ENCODE measurements at places on chromosomes 11 and 22. TPM values are rescaled to one million over a fixed set of nuclear protein-coding genes. Genes with fewer than 3 reads are reported as not detected.

The CRYBB2 gene
- not detected for total RNA-seq

The HNRNPUL2 gene
- 31.6 TPM for total RNA-seq

The MYRF gene
- total RNA-seq = 0.18 TPM

The LARGE2 gene
- 48.1 TPM for total RNA-seq

The GRM5 gene
- total RNA-seq = 0.04 TPM

The MMP13 gene
- total RNA-seq = not detected

The PTPRCAP gene
- total RNA-seq = 0.32 TPM

The DEUP1 gene
- not detected for total RNA-seq

The MFRP gene
- not detected for total RNA-seq

The APOL3 gene
- 0.85 TPM for total RNA-seq

The SMC1B gene
- total RNA-seq = 0.03 TPM

The DAGLA gene
- 0.18 TPM for total RNA-seq

The SCN4B gene
- total RNA-seq = 4.9 TPM

The DRD2 gene
- 0.07 TPM for total RNA-seq

The RAB38 gene
- 75.2 TPM for total RNA-seq
